Stimulated activated CD4-positive, alpha-beta T cell treated with anti-CD3 and anti-CD28 coated beads, Interleukin-1b, Interleukin-23, amount 100 ng/mL, for 24 hours (primary cell): ENCODE measurements at places on chromosomes 12 and 14.

DNA sequence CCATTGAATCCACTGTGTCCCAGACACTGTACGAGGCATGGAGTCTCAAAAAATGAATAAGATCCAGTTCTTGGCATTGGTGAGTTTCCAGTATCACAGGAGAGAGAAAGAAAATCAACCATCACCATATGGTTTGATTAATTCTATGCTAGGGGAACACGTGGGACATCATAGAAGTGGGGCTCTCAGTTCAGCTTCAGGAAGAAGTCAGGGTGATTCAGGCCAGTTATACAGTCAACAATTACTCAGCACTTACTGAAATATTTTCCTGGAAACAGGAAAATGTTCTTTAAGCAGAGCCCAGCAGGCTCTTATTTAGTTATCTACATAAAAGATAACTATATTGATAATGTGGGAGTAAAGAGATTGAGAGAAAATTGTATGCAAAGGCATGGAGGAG, 407.2 kb downstream of the NOVA1 start:
- no peak for DNase-seq

- DNase-seq, result no peak
Observed at GRCh38 chr14:91264151-91265150, 19.9 kb upstream of the GPR68 start.

DNA sequence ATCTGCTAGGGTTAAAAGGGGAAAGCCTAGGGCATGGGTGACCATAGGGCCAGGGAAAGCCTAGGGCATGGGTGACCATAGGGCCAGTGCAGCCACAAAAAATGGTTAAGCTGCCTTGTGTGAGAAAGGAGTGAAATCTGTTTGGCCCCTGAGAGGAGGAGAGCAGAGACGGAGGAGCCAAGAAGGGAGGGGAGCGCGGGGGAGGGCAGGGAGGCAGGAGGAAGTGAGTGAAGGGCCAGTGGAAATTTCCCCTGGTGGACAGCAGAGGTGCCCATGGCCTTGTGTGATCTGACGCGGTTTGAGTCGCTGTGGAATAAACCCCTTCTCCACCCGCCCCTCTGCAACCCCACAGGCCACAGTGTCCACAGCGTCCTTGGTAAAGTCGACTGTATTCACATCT, 618 bp upstream of the AQP6 start:
- no peak for DNase-seq

- DNase-seq, result peak; percentile 77
Observed at GRCh38 chr12:110742718-110743570, at the start of gene PPP1CC. Gene PPP1CC, minus strand, starts transcription at chr12:110742891. Its CDS starts 184 bp downstream, at chr12:110742707.

- no peak for DNase-seq
Observed at GRCh38 chr12:45774508-45775162, 45.1 kb downstream of the ARID2 start.

DNA sequence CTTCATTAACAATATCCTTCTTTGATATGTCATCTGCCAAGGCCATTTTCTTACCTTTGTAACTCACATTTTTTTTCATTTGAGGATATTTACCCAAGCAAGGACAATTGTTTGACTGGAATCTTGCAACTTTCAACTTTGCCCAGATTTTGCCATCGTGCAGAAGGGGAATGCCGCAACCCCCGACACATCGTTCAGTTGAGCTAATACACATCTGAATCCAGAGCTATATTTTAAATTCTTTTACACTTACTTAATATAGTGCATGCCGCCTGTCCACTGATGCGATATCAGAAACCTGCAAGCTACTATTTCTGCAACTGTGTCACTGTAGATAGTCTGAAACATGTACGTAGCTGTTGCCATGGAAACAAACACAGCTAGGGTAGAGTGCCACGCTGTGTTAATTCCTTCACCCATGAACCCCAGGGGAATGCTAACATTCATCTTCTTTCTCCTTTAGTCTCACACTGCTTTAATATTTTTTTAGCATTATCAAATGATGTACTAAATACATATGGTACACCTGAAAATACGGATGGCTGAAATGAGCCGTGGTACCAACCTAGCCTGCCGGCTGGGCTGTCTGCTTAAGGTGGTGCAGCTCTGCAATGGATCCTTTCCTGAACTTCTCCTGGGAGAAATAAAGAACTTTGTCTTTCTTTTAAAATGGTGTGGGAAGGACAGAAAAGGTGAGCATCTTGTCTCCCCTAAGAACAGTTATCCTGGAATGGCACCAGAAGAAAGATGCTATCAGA, 77.0 kb upstream of the FOXN3 start:
- DNase-seq, result no peak

DNA sequence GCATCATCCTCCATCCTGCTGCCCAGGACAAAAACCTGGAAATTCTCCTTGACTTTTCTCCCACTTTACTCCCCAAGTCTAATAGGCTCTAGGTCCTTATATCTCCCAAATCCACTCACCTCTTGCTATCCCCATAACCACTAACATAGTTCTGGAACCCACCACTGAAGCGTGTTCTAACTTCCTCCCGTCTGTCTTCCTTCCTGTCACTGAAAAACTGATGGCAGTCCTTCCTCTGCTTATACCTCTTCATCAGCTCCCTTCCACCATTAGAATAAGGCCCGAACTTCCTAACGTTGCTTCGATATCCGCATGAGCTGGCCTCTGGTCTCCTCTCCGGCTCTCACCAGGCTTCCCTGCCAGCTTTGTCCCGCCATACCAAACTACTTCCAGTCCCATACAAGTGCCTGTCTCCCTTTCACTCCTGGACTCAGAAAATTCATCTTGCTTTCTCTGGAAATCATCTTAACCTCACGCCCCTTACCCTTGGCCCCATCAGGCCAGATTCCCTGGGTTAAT, 63.0 kb upstream of the BCL2L14 start:
- no peak for DNase-seq

DNA sequence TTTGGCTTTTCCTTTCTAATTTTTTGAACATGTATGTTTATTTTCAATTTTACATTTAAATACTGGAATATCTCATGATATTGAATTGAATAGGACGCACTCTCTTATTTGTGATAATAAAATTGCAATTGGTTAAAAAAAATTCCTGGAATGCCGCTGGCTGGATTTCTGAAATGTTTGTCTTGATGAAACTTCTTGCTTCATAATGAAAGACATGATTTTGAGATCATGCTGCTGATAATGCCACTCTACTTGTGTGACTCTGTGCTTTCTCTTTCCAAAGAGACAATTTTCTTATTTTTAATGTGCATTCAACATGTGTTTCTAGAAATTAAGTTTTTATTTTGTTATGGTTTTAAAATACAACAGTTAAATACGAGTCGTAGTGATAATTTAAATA, 465.7 kb upstream of the FAR2 start:
- DNase-seq, result no peak

- no peak for DNase-seq
Observed at GRCh38 chr14:68392393-68393141, 400.3 kb downstream of the ZFP36L1 start.

DNA sequence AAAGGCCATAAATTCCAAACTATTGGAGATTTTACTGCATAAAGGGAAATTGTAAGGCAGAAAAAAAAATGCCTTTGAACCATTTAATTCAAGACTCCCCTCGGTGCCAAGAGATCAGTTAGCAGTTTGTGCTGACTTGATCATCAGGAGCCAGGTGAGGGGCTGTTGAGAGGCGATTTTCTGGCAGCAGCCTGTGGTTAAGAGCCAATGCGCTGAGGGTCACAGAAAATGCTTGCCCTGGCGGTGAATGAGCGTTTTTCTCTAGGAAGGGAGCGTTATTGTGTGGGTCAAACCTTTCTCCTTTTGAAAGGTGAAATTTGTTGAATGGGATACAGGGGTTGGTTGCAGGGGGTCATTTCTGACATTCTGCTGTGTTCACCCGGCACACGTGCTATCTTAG, 4.7 kb downstream of the SRRM4 start:
- DNase-seq, result no peak

DNA sequence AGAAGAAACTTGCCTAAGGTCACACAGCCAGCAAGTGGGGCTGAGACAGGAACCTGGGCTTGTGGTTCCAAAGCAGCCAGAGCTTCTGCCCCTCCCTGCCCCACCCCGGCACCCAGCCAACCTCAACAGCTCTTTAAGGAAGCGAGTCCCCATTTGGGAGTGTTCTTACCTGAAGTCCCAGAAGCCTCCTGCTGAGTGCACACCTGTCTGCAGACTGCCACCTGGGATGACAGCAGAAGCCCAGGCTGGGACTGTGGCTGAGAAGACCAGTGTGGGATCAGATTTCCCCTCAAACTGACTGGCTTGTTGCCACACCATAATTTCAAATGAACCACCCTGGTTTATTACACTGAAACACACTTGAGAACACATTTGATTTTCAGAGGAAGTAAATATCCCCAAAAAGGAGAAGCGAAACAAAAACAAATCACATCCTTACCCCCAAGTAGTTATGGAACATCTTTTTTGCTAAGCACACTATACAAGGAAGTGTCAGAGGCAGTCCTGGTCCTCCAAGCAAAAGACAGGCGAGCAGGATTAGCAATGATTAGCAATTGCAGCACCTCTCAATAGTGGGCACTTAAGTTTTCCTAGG, 6.3 kb upstream of the RIN3 start:
- no peak for DNase-seq

DNA sequence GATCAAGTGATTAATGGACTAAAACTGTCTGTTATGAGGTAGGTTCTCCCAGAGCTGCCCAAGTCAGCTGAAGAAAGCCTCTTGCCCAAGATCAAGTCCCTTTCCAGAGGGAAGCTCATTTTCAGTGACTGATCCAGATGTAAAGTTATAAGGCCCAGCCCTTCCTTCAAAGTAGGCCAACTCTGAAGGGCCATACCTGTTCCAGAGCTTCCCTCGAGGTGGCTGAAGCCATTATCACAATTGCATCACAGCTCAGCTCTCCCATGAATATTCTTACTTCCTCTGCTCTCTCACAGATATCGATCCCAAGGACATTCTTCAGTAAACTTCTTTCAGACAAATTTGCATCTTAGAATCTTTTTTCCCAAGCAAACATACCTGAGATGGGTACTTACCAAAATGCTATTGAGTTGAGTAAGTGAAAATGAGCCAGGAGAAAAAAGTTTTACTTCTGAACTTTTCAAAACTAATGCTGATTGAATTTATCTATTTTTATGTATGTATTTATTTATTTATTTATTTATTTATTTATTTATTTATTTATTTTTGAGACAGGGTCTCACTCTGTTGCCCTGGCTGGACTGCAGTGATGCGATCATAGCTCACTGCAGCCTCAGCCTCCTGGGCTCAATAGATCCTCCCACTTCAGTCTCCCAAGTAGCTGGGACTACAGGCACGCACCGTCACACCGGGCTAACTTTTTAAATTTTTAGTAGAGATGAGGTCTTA, 42.6 kb upstream of the USP15 start:
- DNase-seq, result no peak

DNA sequence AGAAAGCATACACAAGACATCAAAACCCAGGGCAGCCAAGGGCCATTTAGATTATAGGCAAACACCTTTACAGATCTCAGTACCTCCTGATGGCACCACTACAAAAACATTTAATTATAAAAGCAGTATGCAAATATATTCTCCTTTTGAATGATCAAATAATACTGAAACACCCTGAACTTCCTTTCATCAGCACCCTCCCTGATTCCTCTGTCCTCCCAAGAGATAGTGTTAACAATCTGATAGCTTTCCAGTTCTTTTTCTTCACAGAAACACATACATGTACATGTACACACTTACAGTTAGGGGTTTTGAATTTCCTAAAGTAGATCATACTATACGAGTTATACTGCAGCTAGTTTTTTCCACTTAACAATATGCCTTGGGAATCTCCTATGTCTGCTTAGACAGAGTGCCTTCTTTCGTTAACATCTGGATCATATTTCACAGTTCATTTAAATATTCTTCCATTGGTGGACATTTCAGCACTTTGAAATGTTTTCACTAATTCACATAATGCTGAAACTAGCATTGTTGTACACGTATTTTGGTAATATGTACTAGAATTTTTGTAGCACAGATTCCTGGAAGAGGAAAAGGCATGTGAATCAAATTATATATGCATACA, 35.2 kb downstream of the TDG start:
- DNase-seq, result no peak

- DNase-seq, result no peak
Observed at GRCh38 chr12:131196220-131196619, 242.5 kb downstream of the ADGRD1 start.

DNA sequence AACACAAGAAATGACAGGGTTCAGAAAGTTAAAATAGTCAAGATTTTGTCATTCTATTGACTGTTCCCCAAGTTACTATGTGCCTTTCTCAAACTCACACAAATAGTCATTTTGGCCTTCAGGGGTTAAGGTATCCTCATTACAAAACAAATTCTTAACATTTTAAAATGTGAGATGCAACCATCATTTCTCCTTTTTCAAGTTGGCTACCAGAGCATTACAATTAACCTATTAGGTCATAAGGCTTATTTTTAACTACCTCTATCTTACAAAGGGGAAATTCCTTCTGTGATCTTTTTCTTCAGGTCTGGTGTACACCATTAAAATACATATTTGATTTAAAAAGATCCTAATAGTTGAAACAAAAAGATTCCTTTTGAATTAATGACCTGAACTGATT, 61.2 kb downstream of the SLC38A1 start:
- no peak for DNase-seq

- no peak for DNase-seq
Observed at GRCh38 chr14:58826845-58827686, 189.3 kb downstream of the DACT1 start.

DNA sequence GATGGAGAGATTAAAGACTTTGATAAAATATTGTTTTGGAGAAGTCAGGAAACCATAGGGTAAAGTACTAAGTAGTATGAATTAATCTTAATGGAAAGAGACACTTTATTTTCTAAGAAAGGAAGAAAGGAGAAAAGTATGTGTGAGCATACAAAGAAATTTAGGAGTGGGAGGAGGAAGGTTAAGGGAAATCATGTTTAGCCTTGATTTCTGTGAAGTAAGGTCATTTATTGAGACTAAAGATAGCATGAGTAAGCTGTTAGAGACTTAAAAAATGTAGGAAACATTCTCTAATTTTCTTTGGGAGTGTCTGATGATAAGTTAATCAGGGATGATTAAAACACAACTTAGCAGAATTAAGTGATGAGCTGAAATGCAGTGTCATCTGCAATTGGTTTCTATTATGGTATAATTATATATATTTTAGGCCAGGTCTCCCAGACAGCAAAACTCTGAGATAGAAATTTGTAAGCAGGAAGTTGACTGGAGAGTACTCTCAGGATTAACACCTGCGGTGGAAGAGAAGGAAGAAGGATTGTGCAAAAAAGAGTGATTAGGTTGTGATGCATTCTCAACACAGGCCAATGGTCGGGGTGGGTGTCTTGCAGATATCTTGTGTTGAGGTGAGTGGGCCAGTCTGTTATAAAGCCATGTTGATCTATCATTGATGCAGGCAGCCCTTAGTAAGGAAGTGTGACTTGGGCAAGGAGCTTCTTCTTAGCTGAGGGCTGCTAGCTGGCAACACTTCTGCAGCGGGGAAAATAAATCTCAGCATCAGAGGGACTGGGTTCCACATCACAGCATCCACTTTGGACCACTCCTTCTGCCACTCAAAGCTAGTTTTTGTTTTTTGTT, 256.2 kb downstream of the AEBP2 start:
- DNase-seq, result no peak
